ENCODE measurements at places on chromosomes 6 and 20. TPM values are rescaled to one million over a fixed set of nuclear protein-coding genes. Genes with fewer than 3 reads are reported as not detected.

PLA2G7 gene
- polyA plus RNA-seq, result not detected

NNAT gene
- not detected for polyA plus RNA-seq

LINC00237 gene
- not detected for polyA plus RNA-seq

HELZ2 gene
- polyA plus RNA-seq, result 7.9 TPM

BCAS1 gene
- 1.8 TPM for polyA plus RNA-seq

TMEM74B gene
- polyA plus RNA-seq, result 0.80 TPM

IPCEF1 gene
- 2.1 TPM for polyA plus RNA-seq

TRIM40 gene
- 0.10 TPM for polyA plus RNA-seq

MAP3K7 gene
- 22.3 TPM for polyA plus RNA-seq

NRN1 gene
- polyA plus RNA-seq, result 0.40 TPM

TCP11 gene
- polyA plus RNA-seq, result not detected

MAS1 gene
- not detected for polyA plus RNA-seq

C6orf132 gene
- polyA plus RNA-seq, result not detected

TFAP2D gene
- not detected for polyA plus RNA-seq

CCM2L gene
- not detected for polyA plus RNA-seq

ADGRF5 gene
- not detected for polyA plus RNA-seq

TUBB2B gene
- polyA plus RNA-seq, result 0.55 TPM

CTCFL gene
- polyA plus RNA-seq, result not detected

PRR18 gene
- polyA plus RNA-seq, result not detected

PACRG gene
- not detected for polyA plus RNA-seq

IRAK1BP1 gene
- 1.8 TPM for polyA plus RNA-seq

FAM83C gene
- polyA plus RNA-seq, result not detected

C6orf62 gene
- polyA plus RNA-seq, result 102 TPM

CD24 gene
- 261 TPM for polyA plus RNA-seq

LY6G6D gene
- polyA plus RNA-seq, result not detected

ESR1 gene
- polyA plus RNA-seq, result 1.5 TPM

IFT52 gene
- 31.3 TPM for polyA plus RNA-seq

LKAAEAR1 gene
- 0.83 TPM for polyA plus RNA-seq

NPEPL1 gene
- 6.9 TPM for polyA plus RNA-seq

MRS2 gene
- 25.0 TPM for polyA plus RNA-seq

RAD21L1 gene
- polyA plus RNA-seq, result not detected

TMX4 gene
- 63.2 TPM for polyA plus RNA-seq

PLN gene
- 0.10 TPM for polyA plus RNA-seq

PTPRA gene
- polyA plus RNA-seq, result 22.1 TPM

PANK2 gene
- 55.9 TPM for polyA plus RNA-seq

EBF4 gene
- 1.1 TPM for polyA plus RNA-seq

SLC22A2 gene
- polyA plus RNA-seq, result not detected

PPP1R16B gene
- polyA plus RNA-seq, result 68.0 TPM

PBOV1 gene
- polyA plus RNA-seq, result not detected

TCF21 gene
- not detected for polyA plus RNA-seq

VSX1 gene
- polyA plus RNA-seq, result not detected

SASH1 gene
- polyA plus RNA-seq, result 0.55 TPM
